ENCODE measurements at places on chromosomes 6 and 20.

- DNase-seq: no peak
Observed at GRCh38 chr20:41984031-41984430, 365.9 kb upstream of the CHD6 start.

DNA sequence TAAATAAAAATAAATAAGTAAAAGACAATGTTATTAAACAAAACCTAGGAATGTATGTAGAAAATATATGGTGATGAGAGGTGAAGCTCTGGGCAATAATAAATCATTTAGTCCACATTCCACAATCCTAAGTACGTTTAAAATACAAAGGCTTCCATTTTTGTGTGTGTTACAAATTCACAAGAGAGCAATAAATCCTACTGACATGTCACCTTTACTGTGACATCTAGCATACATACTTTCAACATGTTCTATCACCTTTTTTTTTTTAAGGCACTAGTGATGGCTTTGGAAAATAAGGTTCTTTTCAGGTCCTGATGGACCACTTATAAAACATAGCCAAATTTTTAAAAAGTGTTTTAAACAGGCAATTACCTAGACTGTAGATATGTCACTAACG lies 12.0 kb downstream of the REV3L start:
- no peak for DNase-seq

- peak; percentile 85 for DNase-seq
Observed at GRCh38 chr20:2206957-2207769, 88.6 kb upstream of the TGM3 start.

GRCh38 chr6:166259296-166259977 lies 48.8 kb downstream of the PRR18 start:
- no peak for DNase-seq

DNA sequence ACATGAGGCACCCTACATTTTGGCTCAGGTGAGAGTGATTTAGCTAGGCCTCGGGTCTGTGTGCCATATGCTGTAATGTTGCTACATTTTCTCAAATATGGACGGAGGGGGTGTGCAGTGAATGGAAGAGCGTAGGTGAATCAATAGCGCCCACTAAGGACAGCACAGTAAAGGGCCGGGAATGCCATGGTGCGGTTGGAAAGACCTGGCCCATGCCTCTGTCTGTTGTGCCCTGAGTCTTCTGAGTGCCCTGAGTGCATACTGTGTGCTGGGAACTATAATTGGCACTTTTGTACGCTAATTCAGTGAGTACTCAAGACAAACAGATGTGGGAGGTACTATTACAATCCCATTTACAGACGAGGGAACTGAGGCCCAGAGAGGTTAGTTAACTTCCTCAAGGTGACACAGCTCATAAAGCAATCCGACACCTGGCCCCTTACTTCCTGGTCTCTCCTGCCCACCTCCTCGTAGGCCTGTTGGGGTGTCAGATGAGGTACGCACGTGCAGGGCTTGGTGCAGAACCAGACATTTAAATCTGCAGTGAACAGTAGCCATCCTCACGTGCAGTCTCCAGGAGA lies 17.3 kb downstream of the SLC22A1 start:
- DNase-seq: no peak

GRCh38 chr20:48603819-48604405 lies 223.9 kb downstream of the PREX1 start:
- no peak for DNase-seq

DNA sequence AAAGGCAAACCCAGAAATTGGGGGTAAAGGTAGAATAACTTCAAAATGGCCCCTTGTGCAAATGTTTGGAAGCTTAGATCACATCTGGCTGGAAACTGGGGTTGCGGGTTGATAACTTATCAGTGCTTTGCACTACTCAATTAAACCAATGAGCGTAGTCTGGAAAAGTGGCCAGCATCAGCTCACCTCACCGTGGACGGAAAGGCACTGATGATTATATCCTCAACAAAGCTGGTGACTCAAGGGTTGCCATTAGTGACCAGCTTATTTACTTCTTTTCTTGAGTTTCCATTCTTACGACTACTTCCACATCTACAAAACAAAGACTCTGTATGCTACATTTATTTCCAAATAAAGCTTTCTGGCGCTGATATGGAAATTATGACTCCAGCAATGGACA lies 198.5 kb upstream of the HEY2 start:
- no peak for DNase-seq

DNA sequence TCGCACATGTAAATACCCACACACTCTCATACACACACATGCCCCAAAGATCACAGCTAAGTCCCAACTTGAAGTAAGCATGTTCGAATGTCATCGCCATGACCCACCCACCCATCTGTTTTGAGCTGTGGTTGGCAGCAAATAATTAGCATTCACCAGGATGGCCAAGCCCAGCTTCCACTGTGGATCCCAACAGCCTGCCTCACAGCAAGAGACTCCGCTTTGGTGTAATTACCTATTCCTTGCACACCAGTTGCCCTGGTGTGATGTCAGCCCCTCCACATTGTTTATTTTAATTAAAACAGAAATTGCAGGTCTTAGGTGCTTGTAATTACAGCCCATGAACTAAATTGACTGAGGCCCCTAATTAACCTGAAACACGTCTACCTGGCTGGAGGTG lies 81.1 kb downstream of the MAFB start:
- no peak for DNase-seq

GRCh38 chr6:12010635-12011275 lies 1.4 kb upstream of the HIVEP1 start:
- peak; percentile 48 for DNase-seq

- DNase-seq: no peak
Observed at GRCh38 chr20:33199026-33199425, 18.1 kb upstream of the BPIFA3 start.

DNA sequence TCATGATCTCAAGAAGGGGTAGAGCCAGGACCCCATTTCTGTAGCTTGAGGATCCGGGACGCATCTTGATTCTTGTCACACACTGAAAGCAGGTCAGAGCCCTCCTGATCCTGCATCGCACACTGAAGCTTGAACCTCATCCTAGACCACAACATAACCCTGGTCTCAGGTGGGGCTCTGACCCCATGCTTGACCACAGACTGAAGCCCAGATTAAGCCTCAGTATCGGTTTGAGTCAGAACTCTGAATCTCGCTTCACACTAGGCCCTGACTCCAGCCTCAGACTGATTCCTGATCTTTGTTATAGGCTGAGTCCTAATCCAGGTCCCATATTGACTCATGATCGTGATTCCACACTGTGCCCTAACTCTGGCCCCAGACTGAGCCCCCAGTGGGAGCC lies 8.5 kb upstream of the RSPO4 start:
- peak; percentile 72 for DNase-seq

DNA sequence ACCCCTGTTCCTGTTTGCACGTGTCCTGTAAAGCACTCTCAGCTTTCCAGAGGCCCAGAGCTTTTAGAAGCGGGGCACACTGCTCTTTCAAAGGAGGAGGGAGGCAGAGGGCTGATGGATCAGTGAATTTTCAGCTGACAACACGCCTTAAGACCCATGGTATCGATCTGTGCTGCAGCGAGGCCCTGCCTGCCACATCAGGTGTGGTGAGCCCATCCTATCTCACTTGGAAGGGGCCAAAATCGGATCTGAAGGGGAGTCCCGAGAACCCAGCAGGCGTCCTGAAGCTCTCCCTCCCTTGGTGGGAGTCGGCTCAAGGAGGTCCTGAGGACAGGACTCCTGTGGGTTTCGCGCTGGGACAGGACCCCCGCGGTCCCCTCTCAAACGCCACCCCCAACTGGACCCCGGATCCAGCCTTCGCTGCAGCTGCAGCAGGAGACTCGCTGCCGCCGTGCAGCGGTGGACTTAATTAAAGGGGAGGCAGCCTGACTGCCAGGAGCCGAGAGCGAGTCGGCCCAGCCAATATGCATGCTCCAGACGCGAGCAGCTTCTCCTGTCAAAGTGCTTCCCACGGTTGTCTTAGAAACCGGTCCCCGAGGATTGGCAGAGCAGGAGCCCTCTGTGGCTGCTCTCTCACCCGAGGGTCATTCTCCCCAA lies 580.0 kb upstream of the ZNF337 start:
- no peak for DNase-seq
